ENCODE measurements at places on chromosomes 4 and X.

- DNase-seq: no peak
Measured at GRCh38 chr4:185915817-185916216, 103.8 kb upstream of the SORBS2 start.

DNA sequence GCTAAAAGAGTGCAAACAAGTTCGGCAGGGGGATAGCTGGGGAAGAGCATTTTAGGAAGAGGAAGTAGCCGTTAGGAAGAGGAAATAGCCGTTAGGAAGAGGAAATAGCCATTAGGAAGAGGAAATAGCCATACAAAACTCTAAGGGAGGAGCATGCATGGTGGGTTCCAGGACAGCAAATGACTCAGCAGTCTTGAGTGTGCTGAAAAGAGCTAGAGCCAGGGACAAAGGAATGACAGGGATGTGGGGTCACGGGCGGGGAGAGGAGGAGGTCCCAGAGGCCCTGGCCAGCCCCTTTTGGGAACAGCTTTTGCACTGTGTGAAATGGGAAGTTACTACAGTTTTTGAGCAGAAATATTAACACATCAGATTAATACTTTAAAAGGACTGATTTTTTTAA is 882.6 kb downstream of the TRIML1 start:
- DNase-seq: no peak

- DNase-seq: no peak
Measured at GRCh38 chr4:16759931-16760582, 138.4 kb downstream of the LDB2 start.

DNA sequence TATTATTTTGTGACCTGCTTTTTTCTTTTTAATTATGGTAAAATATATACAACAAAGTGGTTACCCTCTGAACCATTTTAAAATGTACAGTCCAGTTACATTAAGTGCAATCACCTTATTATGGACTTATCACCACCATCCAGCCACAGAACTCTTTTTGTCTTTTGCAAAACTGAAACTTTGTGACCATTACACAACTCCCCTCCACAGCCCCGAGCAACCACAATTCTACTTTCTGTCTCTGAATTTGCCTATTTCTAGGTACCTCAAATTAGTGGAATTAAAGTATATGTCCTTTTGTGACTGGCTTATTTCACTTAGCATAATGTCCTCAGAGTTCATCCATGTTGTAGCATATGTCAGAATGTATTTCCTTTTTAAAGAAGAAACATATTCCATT is 39.3 kb upstream of the WWC2 start:
- DNase-seq: no peak

DNA sequence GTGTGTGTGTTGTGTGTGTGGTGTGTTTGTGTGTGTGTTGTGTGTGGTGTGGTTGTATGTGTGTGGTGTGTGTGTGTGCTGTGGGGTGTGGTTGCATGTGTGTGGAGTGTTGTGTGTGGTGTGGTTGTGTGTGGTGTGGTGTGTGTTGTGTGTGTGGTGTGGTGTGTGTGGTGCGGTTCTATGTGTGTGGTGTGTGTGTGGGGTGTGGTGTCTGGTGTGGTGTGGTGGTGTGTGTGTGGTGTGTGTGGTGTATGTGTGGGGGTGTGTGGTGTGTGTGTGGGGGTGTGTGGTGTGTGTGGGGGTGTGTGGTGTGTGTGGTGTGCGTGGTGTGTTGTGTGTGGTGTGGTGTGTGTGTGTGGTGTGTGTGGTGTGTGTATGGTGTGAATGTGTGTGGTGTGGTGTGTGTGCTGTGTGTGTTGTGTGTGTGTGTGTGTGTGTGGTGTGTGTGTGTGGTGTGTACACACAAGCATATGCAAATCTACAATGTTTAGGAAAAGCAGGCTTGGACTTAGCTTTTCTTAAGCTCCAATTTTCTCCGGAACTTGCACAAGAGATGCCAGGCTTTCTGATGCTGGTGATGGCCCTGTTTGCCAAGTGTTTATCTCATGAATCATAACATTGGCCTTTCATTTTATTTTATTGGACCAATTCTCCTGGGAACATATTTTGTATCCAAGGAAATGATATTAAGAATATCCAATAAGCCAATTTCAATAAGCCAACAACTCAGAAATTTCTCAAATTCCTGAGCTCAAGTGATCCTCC is 148.7 kb downstream of the SPATA18 start:
- DNase-seq: no peak

GRCh38 chr4:175385797-175386196 is 426.3 kb downstream of the GPM6A start:
- no peak for DNase-seq

- DNase-seq: no peak
Measured at GRCh38 chr4:173506597-173507211, 23.3 kb downstream of the HAND2 start.

GRCh38 chrX:69948276-69948797 is 101.4 kb downstream of the AWAT2 start:
- DNase-seq: no peak

GRCh38 chr4:88818631-88819470 is 121.2 kb upstream of the NAP1L5 start:
- DNase-seq: peak; percentile 11

DNA sequence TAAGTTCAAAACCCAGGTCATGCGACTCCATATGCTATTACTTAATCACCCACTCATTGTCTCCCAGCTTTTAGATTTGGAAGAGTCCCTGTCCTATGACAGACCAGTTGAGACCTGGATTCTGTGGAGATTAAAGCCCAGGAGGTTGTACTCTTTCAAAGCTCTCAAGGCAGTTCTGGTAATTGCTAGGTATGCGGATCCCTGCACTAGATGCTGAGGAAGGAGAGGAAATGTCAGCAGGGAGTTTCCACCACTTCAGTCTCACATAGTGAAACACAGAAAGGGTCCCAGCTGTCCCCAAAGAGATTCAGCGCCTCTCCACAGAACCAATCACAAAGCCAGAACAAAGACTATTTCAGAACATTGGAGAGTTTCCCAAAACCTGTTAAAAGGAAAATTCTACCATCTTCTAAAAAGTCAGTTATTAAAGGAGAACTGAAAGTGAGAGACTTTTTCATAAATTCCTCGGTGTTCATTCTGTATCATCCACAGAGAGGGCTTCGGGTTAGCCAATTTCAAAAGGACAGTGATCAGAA is 53.4 kb downstream of the IRF2 start:
- DNase-seq: peak; percentile 15

GRCh38 chrX:63128509-63128908 is 222.6 kb downstream of the SPIN4 start:
- DNase-seq: no peak

DNA sequence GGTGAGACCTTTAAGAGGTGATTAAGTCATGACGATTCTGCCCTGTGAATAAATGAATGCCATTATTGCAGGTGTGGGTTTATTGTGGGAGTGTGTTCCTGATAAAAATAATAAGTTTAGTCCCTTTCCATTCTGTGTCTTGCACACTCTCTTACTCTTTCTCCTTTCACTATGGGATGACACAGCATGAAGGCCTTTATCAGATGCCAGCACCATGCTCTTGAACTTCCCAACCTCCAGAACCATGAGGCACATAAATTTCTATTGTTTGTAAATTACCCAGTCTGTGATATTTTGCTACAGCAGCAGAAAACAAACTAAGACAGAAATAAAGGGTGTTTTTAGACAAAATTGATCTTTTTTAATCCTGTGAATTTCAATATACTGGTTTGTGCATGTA is 10.5 kb downstream of the SFRP2 start:
- DNase-seq: no peak

GRCh38 chrX:37686369-37686995 is 891 bp downstream of the XK start:
- DNase-seq: no peak

DNA sequence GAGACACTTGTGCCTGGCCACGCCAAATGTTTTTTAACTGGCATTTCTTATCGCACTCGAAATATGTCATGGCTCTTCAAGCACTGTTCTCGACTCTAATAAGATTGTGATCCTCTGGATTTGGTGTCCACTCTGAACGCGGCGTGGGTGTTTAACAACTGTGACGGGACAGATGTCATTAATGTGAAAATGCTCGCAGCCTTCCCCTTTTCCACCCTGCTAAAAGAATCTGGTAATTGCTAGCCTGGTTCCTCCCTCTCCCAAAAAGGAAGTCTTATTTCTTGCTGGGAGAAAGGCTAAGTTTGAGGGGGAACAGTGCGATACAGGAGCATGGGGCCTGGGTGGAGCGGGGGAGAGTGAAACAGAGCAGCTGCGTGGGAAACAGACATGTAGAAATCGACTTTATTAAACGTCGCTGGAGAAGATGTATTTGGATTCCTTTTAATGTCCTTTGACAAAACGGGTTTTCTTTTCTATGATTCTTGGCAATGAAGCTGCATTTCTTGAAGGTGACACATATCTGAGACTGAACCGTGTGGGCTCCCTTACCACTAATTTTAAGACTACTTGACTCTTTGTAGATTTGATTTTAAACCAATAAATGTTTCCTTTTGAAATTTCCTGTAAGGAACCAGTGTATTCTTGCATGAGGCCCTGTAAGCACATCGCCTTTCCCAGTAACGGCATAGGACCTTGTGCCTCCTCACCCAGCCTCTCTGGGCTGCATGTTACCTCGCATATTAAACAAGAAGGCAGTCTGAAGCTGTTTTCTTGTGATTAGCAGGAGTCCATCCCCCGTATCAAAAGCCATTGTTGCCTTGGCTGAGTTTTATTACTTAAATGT is 17.8 kb downstream of the TBC1D1 start:
- DNase-seq: no peak

DNA sequence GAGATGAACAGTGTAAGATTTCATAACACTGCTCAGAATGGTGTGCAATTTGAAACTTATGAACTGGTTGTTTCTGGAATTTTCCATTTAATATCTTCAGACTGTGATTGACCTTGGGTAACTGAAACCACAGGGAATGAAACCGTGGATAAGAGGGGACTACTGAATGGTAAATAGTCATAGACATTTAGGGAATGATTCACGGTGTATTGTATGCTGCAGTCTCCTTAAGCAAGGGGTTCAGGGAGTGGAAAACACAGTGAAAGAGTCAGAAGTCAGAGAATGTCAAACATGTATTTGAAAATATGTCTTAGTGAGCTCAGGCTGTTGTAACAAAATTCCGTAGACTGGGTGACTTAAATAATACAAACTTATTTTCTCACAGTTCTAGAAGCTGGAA is 398.2 kb upstream of the DIPK2B start:
- DNase-seq: no peak

GRCh38 chr4:4873203-4873602 is 13.7 kb downstream of the MSX1 start:
- no peak for DNase-seq

- DNase-seq: no peak
Measured at GRCh38 chr4:87309625-87310024, 13.1 kb downstream of the HSD17B13 start.

- DNase-seq: no peak
Measured at GRCh38 chr4:155828628-155829027, 37.4 kb downstream of the ASIC5 start.

DNA sequence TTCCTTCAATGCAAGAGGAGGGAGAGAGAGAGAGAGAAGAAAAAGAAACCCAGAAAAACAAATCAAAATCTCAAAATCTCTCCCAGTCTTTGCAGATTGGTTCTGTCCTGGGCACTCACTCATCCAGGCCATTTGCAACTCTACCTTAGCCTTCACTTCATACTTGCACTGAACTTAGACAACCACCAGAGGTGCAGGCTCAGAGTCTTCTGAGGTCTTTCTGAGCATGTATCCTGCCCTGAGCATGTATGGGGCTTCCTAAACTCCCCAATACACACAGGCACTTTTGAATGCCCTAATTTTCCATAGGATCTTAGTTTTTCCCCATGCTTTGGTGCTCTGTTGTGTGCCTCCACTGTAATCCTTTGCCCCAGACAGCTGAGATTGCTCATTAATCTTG is 2.9 kb downstream of the CFI start:
- no peak for DNase-seq

DNA sequence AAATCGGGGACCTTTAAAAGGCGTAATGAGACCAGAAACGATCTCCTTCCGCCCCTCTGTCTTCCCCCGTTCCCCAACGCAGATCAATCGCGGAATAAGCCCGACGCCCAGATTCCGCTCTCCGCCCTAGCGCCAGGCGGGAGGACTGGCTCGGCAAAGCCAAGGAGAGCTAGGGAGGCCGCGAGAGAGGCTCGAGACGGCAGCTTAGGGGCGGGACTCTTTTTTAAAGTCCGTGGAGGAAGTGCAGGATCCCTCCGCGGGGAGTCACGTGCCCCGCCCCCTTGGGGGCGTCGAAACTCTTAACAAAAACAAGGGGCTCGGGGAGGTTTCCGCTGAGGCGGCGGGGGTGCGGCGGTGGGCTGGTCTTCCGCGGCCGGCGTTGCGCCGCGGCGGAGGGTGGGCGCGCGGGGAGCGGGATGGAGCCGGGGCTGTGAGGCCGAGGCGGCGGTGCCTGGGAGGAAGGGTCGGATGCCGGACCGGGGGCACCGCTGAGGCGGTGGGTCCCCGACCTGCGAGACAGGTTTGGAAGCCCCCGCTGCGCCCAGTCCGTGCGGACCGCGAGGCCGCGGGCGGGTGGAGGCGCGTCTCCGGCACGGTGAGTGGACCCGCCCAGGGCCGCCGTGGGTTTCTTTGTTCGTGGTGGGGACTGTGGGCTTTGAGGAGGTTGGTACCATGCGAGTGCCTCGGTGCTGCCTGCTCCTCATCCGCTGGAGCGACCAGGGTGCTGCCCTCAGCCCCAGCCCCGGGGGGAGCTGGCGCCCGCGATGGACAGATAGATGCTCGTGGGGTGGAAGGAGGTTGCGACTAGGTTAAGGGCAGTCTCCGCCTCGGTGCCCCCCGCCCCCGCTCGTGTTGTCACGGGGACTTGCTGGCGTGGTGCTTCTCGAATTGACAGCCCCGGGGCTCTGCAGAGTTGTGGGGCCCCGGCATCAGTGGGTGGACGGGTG is at the start of gene CCNG2:
Gene CCNG2, plus strand, starts transcription at position 296 of the 947 bp plus-strand sequence. CDS start 1,326 bp downstream, outside the sequence.
- peak; percentile 85 for DNase-seq

GRCh38 chrX:22300130-22300529 is 27.4 kb downstream of the CBLL2 start:
- DNase-seq: no peak

GRCh38 chrX:78330540-78330939 is 3.1 kb upstream of the CYSLTR1 start:
- no peak for DNase-seq

DNA sequence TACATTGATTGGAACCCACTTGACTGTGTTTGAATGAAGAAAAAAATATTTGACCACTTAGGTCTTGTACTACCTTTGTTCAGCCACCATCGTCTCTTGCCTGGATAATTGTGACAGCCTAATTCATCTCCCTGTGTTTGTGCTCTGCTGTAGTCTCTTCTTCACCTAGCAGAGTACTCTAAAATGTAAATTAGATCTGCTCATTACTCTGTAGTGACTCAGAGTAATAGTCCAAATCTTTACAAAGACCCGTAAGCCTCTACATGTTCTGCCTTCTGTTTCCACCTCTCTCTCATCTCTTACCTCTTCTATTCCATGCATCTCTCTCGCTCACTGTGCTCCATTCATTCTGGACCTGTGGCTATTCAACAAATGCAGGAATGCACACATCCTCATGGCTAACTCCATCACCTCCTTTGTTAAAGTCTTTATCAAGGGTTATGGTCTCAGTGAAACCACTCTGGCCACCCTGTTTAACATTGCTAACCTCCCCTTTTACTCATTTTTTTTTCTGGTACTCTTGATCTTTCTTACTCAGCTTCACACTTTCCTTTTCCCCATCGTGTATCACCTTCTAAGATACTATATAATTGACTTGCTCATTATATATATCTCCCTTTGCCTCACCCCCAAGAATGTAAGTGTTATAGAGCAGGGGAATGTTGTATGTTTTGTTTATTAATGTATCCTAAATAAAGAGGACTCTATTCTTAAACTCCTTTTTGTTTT is 98.4 kb downstream of the STIM2 start:
- DNase-seq: no peak
